ENCODE measurements at places on chromosomes 4 and X.

DNA sequence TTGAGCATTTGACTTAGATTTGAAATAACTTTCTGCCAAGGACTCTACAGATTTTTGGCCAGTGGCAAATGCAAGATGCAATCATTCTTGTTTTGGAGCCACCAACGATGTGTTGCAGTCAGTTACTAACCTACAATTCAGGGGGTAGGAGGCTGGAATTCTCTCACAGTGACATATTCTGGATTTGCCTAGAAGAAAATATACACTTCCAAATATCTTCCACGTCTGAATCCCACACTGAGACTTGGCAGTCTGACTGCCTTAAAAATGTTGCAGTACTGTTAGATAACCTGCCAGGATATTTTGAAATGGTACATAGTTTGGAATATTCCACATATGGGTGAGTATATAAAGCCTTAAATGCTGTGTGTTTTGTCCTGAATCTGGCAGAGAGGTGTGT lies 27.6 kb upstream of the AGTR2 start:
- no peak for DNase-seq

DNA sequence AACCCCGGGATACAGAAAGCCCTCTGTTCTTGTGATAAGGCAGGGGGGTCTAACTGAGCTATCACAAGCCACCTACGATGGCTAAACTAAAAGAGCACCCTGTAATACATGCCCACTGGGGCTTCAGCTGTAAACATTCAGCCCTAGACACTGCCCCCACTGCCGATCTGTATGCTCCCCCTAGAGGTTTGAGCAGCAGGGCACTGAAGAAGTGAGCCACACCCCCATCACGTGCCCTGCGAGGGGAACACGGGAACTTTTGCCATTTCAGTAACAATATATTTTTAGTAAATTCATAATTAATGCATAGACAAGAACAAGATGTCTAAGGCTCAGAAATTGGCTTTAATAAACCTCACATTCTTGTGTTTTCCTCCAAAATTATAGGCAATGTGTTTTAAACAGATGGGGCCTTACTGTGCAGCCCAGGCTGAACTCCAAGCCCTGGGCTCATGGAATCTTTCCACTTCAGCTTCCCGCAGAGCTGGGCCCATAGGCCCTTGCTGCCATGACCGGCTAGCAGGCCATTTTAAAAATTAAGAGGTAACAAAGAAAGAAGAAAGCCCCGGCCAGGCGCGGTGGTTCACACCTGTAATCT lies 235.3 kb upstream of the SFRP2 start:
- DNase-seq = no peak

- DNase-seq = no peak
Measured at GRCh38 chrX:115952417-115953092, 218.0 kb upstream of the AGTR2 start.

DNA sequence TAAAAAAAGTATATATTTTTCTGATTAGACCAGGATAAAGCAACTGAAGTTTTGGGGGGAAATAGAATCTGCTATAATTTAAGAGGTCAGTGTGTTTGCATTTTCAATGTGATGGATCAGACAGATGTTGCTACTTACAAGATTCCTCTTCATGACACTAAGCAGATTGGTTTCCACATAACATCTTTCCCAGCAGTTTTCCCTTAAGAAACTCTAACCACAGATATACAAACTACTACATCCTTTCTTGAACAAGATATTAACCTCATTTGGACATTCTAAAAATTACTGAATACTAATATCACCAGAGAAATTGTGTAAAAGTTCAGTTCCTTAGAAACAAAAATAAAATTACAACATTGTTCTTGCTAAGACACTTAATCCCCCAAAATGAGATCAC lies 106.7 kb upstream of the GUCY1A1 start:
- DNase-seq = no peak

GRCh38 chr4:36255577-36255976 lies 11.3 kb upstream of the ARAP2 start:
- no peak for DNase-seq

Measured in NCI-H1694 (cell line).